ENCODE measurements at places on chromosomes 2 and 18.

- DNase-seq: no peak
Observed at GRCh38 chr2:134601264-134601663, 117.5 kb downstream of the TMEM163 start.

DNA sequence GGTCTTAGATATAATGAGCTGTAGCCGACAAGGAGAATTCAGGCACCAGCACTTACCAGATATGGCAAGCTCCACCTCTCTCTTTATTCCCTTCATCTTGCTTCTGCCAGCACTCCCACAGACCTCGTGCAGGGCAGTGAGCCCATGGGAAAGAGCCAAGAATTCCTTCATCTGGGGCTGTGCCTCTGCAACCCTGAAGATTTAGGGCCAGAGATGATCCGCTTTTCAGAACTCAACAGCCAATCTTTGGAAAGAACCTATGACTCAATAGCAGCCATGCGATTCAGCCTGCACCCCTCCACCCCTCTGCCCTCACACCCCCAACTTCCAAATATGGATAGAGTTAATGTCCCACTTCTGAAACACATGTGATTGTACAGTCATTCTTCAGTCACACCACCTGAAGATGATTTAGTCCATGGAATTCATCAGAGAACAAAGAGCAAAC lies 533.7 kb upstream of the TNP1 start:
- DNase-seq: no peak

GRCh38 chr18:13565228-13565627 lies 161.1 kb downstream of the FAM210A start:
- DNase-seq: no peak

DNA sequence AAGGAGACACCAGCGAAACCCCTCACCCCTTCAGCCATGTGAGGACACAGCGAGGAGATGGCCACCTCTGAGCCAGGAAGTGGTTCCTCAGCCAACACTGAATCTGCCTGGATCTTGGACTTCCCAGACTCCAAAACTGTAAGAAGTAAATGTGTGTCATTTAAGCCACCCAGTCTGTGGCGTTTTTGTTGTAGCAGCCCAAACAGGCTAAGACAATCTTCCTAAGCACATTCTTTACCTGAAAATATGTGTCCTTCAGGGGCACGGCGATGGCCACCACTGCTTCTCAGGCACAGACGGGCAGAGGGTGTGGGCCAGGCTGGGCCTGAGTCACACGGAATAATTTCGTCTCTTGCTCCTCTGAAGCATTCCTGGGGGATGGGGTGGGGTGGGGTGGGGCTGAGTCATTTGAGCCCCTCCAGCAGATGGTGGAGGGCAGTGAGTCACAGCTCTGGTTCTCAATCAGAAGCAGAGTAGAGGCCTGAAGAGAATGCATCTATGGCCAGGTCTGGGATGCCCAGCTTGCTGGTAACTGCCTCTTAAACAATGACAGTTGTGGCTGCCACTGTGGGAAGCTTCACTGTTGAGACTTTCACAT lies 142.4 kb downstream of the CAPN13 start:
- no peak for DNase-seq

DNA sequence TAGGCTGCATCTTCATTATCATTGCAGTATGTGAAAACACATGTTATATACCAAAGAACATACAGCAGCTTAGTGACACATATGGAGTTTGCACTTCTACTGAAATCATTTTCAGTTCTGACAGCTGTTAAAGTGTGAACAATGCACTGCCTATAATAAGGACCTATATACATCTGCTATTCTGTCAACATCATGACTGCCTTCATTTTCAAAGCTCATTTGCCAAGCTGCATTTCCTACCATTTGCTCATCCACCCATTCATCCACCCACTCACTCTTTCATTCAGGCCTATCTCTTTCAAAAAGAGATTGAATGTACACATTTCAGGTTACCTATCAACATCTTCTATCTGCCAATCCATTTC lies 81.7 kb upstream of the STK17B start:
- no peak for DNase-seq

DNA sequence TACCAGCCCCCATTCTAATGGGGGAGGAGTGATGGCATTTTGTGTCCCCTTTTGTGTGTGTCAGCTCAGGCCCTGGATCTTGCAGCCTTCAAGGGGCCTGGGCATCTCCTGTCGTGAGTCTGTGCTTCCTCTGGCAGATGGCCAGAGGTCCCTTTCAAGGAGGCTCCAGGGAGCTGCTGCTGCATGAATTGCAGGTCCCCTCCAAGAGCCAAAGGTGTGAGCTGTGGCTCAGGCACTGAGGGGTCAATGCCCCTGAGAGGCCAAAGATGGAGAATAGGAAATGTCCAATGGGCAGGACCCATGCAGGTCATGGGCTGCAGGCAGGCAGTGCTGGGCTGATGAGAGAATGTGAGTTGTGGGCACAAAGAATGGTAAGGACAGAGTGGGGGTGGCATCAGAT lies 10.4 kb downstream of the MAB21L4 start:
- DNase-seq: no peak

DNA sequence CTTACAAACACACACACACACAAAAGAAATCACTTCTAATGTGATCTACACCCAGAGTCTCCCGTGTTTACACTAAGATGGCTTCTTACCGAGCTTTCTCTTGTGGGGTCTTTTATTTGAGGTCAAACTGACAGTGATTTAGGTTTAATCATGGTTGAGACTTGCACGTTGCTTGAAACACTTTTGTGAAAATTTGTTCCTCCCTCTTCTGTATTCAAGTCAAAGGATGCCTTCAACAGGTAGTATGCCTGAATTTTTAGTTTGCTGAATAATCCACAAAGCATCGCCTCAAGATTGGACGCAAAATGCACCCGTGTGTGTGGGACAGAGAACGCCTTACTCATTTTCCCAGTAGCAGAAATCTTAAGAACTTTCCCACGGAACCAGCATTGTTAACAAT lies 4.0 kb upstream of the ZNF516 start:
- DNase-seq: no peak

DNA sequence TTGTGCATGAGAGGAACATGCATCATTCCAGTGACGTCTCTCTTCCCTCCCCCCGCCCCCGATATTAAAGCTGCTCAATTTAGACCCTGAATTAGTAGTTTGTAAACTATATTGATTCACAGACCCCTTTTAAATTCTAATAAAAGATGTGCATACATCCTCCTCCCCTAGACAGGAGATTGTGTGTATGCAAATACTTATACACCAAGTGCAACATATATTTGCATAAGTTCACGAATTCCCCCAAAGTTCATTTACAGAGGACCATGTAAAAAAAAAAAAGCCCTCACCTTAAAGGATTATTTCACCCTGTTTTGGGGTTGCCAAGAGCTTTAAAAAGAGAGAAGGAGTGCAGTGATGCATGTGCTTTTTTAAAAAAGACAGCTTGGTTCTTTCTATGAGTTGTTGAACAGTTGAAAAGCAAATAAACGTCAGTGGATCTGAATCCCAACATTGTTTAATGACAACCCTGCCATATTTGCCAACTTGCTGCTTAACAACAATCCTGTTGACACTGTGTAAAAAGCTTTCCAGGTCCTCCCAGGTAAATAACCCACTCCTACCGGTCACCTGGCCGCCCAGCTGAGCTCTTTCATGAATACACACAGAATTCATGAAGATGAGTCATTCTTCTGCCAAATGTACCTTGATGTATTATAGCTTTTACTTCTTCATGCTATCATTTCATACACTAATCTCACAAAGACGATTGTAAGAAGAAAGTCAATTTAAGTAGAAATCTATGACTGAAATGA lies 211.5 kb downstream of the IKZF2 start:
- DNase-seq: no peak

GRCh38 chr2:16235747-16236146 lies 295.4 kb downstream of the MYCN start:
- no peak for DNase-seq

DNA sequence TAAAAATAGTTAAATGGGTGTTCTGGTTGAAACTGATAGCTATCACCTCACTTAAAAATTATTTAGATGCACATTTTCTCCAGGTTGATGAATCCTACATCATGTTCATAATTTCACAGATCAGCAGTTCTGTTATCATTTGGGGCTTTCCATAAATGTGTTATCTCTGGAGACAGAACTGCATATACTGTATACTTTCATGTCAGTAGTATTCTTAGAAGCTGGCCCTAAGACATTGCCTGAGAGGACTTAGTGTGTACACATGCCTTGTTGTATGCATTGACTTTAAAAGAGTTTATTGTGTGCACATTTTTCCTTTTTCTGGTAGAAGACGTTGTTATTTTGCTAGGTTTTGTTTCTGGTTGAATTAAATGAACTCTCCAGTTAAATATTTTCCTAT lies 41.0 kb downstream of the PIK3C3 start:
- no peak for DNase-seq

GRCh38 chr2:186848873-186849578 lies at the start of gene ZSWIM2:
ZSWIM2 (minus strand) TSS chr2:186849170; CDS start chr2:186849130, 40 bp downstream.
- DNase-seq: peak; percentile 88

GRCh38 chr2:221103930-221104329 lies 468.2 kb downstream of the EPHA4 start:
- no peak for DNase-seq

GRCh38 chr2:159968279-159968900 lies 94.0 kb downstream of the PLA2R1 start:
- DNase-seq: peak; percentile 13

DNA sequence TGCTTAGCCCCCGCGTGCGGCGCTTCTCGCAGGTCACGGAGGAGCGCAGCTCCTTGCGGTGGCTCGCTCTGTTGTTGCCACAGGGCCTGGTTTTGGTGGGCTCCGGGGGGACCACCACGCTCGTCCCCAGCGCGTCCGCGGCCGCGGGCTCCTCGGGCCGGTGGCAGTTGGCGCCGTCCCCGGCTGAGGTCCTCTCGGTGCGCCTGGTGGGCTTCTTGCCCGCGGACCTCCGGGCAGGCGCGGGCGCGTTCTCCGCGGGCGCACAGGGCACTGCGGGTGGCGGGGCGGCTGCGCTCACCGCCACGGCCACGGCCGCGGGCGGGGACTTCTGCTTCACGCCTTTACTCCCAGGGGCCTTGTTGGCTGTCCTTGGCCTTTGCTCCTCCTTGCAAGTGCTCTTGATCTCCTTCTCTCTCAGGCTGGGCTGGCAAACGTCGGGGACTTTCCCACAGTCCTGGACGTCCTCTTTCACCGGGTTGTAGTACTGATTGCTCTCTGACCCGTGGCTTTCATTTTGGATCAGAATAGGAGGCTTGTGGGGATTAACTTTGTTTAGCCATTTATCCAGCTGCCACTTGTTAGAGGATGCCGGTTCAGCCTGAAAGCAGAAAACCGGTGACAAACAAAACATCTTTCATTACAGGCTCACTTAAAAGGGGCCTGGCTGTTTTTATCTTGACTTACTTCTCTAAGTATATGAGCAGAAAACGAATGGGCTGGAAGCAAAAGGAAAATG lies 104.0 kb upstream of the REV1 start:
- DNase-seq: no peak

DNA sequence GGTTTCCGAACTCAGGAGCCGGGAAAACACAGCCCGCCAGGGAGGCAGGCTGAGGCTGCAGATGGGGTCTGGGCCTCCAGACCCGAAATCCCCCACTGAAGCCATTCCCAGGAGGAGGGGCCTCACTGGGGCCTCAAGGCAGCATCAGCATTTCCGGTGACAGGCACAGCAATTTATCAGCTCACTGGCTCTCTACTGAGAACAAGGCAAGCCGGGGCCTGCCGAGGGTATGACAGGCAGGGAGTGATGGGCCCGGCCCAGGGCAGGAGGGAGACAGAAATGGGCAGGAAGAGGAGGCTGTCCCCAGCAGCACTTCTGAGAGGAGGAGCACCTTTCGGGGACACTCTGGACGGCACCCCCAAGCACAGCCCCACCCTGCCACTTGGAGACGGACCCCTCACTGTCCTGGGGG lies 12.5 kb downstream of the SDC1 start:
- DNase-seq: peak; percentile 57
